Omental fat pad (tissue), 4 donors: ENCODE measurements at places on chromosomes 12 and 14.

DNA sequence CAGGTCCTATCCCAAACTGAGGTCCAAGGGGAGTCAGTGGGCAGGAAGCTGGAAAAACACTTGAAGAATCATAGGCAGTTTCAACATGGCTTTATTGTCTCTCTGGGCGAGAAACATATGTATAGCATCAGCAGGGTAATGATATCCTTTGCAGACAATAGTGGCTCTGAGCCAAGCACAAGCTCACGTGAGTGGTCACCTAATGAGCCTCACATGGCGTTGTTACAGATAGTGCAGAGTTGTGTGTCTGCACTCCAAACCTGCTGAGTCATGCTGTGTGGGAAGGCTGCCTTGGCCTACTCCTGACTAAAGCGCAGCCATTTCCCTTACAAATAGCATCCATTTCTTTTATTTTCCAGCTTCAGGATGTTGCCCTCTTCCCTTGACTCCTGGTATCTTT lies 105.2 kb upstream of the SYT1 start:
- no peak for DNase-seq

DNA sequence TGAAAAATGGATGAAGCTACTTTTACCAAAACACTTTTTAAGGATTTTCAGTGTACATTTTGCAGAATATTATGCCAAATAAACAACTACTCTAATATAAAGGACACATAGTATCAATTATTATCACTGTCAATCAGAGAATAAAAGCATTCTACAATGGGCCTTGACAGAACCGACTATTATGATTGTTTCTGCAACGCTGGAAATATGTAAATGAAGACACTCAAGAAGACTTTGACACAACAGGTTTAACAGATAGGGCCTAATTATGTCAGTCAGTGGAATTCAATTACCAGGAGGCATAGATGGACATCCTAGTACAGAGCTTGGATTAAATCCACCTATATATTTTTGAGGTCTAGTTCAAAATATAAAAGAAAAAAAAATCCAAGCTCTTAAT lies 58.7 kb upstream of the SOX5 start:
- no peak for DNase-seq

- no peak for DNase-seq
Measured at GRCh38 chr12:83128540-83128939, 441.8 kb downstream of the TMTC2 start.

- DNase-seq, result no peak
Measured at GRCh38 chr12:114931025-114931424, 247.1 kb upstream of the TBX3 start.

GRCh38 chr12:13851828-13852227 lies 129.6 kb downstream of the GRIN2B start:
- DNase-seq, result no peak

- DNase-seq, result no peak
Measured at GRCh38 chr14:61701946-61702345, 6.6 kb downstream of the HIF1A start.
